ENCODE measurements at places on chromosomes 2 and 18. TPM values are rescaled to one million over a fixed set of nuclear protein-coding genes. Genes with fewer than 3 reads are reported as not detected.

GRCh38 chr2:159982842-159983785, 79.3 kb downstream of the PLA2R1 start:
- DNase-seq: peak; percentile 27

- no peak for DNase-seq
These were observed 81.3 kb upstream of the SETBP1 start for GRCh38 chr18:44599412-44599811.

- no peak for DNase-seq
These were observed 526.9 kb downstream of the SLC4A3 start for GRCh38 chr2:220154304-220154703.

The STARD6 gene
- polyA plus RNA-seq: not detected

The CBLN2 gene
- polyA plus RNA-seq: 0.25 TPM

DNA sequence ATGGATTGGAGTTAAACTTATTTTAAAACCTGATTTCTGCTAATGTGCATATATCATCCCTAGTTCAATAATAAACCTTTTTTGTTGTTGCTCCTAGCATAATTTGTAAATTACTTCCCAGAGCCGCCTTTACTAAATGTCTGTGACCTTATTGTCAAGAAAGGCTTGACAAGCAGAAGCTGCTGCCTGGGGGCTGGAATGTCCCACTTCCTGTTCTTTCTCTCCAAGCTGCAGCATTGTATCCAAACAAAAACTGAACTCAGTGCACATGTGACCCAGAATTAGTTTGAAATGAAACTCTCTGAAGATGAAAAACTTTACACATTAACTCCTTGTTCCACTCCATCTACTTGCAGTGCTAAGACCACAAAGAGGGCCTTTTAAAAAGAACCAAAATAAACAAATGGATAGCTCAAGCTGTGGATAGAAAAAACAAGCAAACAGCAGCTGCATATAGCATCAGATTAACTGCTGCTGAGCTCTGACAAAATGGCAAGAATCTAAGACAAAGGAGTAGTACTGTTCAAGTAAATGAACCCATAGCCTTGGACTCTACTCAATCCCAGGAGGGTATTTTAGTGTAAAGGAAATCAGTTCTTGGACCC, 99.8 kb upstream of the NEUROD1 start:
- peak; percentile 33 for DNase-seq

The SPEG gene
- 171 TPM for polyA plus RNA-seq

DNA sequence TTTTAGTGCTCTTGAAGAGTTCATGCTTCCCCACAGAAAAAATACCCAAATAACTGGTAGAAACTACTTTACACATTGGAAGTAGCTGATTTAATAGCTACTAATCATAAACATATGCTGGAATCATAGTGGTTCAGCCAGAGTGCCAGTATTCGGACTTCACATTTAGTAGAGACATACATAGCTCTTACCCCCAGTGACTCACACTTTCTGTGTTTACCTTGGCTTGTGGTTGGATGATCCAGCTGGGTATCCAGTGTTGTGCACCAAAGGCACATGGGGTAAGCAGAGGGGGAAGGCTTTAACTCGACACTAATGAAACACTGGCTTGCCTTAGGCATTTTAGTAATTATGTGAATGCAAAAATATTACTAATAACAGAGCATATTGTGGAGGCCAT, 18.1 kb downstream of the ARHGAP28 start:
- DNase-seq: no peak

The RNF138 gene
- not detected for polyA plus RNA-seq

The TXNDC2 gene
- 0.09 TPM for polyA plus RNA-seq

The ADRA2B gene
- 1.7 TPM for polyA plus RNA-seq

The SERPINB10 gene
- polyA plus RNA-seq: 0.84 TPM

- no peak for DNase-seq
These were observed 30.6 kb upstream of the EPG5 start for GRCh38 chr18:45997700-45998151.

GRCh38 chr18:11752116-11752911, 63.2 kb downstream of the GNAL start:
- DNase-seq: peak; percentile 17

- no peak for DNase-seq
These were observed 32.3 kb upstream of the C18orf32 start for GRCh38 chr18:49519101-49519971.

- DNase-seq: no peak
These were observed 39.8 kb downstream of the CD302 start for GRCh38 chr2:159758239-159758638.

The ANKRD53 gene
- 1.3 TPM for polyA plus RNA-seq

The PCARE gene
- polyA plus RNA-seq: 0.08 TPM

- DNase-seq: no peak
These were observed 74.5 kb downstream of the TWIST2 start for GRCh38 chr2:238922435-238922834.

- no peak for DNase-seq
These were observed 91.4 kb upstream of the PXDN start for GRCh38 chr2:1835581-1836201.

DNA sequence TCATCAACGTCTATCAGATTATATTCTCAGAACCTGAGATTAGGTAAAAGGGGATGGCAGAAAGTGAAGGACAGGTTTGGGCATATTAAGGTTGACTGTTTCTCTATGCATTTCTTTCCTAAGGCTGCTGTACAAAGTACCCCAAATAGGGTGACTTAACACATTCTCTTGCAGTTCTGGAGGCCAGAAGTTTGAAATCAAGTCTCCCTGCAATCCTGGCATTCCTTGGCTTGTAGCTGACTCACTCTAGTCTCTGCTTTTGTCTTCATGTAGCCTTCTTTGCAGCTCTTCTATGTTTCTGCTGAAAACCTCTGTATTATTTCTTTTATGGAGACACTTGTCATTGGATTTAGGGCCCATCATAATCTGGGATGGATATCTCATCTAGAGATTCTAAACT, 364.3 kb downstream of the PLCL1 start:
- no peak for DNase-seq

The CDKL4 gene
- polyA plus RNA-seq: 0.79 TPM

DNA sequence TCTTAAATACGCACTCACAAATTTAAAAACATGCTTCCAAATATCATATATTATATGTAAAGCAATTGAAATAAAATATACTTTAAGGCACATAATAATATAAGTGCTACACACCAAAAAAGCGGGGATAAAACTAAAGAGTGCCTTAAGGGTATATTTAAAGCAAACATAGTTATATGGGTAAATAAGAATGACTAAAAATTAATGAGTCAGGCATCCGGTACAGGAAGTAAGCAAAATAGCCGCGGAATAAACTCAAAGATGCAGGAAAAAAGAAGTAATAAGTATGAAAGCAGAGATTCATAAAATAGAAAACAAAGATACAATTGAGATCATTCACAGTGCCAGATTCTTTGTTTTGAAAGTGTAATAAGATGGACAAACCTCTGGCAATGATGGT, 503.5 kb upstream of the SOX11 start:
- no peak for DNase-seq

The ATOH8 gene
- polyA plus RNA-seq: 13.6 TPM

- no peak for DNase-seq
These were observed 241.1 kb upstream of the VWC2L start for GRCh38 chr2:214169736-214170135.

- DNase-seq: no peak
These were observed 21.4 kb upstream of the MGAT5 start for GRCh38 chr2:134232461-134232860.

The GGCX gene
- 26.3 TPM for polyA plus RNA-seq

DNA sequence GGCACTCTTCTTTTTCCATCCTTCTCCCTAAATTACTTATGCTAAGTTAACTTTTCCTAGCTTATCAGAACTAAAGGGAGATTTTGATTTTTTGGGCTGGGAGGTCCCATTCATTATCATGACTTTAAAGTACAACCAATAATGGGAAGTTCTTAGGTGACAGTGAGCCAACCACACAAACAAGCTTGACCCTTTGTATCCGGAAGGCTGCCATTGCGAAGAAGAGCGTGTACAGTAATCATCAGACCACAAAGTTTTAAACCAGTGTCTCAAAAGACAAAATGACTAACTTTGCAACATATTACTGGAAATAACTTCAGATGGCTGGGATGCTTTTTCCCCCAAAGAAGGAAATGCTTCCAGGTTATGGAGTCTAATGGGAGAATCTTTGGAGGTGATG, 298.1 kb downstream of the TGIF1 start:
- DNase-seq: no peak

GRCh38 chr2:10169581-10169980, 47.0 kb downstream of the RRM2 start:
- DNase-seq: no peak

GRCh38 chr2:153476491-153476815, 2.1 kb downstream of the RPRM start:
- DNase-seq: no peak

DNA sequence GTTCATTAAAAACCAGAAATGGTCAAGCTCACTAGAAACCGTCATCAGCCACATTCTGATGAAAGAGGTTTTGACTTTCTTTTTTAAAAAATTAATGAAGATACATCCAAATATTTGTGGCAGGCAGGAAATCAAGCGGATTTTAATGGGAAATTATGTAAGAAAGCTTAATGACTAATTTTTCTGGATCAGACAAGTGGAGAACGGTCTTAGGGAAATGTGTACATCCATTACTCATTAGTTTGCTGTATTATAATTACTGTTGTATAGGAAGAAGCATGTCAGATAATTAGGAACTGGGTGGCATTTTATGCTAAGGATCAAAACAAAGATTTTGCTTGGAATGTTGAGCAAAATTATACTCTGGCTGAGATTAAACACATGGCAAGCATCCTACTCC, 39.4 kb downstream of the AGAP1 start:
- no peak for DNase-seq

The CENPA gene
- 6.2 TPM for polyA plus RNA-seq

DNA sequence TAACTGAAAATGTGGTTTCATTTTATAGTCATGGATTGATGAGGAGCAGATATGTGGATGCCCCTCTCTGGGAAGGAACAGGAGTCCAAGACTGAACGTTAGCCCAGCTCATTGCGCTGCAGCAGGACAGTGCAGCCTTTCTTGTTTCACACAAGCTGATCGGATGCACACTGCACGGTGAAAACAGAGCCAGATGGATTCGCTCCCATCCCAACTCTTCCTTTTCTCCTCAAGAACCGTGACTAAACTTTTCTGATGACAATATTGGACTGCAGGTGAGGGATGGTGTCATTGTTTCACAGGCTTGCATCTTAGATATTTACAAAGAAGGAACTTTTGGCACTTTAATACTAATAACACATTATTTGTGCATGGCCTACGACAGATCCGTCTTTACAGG, 33.8 kb upstream of the COPS8 start:
- DNase-seq: peak; percentile 37

DNA sequence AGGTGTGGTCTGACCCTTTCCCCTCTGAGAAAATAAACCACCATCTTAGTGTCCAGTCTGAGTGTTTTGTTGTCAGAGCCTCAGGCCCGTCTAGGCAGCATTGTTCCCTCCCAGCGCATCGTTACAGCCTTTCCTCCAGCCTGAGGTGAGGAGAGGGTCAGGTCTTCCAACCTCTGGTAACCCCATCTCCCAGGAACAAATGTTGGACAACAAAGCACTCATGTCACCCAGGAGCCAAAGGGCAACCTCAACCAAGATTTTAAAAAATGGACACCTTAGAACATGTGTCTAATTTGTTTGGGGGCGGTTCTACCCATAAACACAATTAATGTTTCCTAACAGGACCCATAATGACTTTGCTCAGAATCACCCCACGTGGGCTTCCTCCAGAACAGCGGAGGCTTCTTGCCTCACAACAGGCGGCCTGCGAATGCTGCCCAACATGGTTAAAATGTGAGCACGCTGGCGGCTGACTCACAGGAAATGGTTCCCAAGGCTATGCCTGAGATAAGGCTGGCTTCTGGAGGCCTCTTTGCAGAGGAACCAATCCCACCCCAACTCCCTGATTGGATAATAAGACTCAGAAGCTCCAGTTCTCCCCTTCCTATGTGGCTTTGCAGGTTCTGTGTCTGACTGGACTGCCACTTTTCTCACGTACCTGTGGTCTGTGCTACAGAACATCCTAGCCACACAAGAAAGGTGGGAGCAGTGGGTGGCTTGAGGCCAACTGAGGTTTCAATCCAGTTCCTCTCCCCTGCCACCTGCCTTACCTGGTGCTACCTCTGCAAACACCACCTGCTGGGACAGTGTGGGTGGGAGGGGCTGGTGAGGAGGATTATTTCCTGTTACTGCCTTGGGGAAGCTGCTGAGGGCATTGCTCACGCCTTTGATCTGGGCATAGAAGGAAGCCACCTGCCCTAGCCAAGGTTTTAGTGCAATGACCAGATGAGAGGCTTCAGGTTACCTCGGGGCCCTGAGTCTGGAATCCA, 108.8 kb downstream of the B3GNT2 start:
- no peak for DNase-seq

DNA sequence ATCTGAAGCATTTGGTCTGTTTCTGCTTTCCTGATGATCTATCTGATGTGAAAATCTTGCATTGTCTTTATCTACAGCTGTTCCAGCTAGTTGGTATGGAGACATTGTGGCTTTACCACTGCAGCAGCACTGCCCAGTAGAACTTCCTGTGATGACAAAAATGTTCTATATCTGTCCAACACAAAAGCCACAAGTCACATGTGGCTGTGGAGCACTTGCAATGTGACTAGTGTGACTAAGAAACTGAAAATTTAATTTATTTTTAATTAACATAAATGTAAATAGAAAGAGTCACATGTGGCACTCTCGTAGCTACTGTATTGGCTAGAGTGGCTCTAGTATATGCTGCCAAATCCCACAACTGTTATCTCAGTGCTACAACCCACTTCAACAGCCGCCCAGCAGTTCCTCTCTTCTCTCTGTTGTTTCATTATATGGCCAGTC, 425.7 kb downstream of the SETBP1 start:
- no peak for DNase-seq

DNA sequence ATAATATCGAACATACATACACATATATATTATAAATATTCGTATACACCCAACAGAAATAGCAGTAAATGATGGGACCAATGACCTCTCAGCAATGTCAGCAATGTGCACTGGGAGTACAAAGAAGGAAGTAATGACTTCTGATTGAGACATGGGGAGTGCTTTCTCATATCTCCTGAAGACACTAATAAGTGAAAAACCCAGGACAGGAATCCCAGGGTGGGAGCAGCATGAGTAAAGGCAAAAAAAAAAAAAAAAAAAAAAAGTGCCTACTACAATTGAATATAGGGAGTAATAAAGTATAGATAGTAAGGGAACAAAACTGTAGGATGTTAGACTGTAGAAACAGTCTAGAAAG, 491.3 kb downstream of the IRS1 start:
- DNase-seq: no peak
